Stimulated activated CD8-positive, alpha-beta memory T cell treated with anti-CD3 and anti-CD28 coated beads, Interleukin-12 subunit alpha, Interleukin-12 subunit beta, amount 100 ng/mL, for 4 hours (primary cell): ENCODE measurements at places on chromosomes 3 and 15.

DNA sequence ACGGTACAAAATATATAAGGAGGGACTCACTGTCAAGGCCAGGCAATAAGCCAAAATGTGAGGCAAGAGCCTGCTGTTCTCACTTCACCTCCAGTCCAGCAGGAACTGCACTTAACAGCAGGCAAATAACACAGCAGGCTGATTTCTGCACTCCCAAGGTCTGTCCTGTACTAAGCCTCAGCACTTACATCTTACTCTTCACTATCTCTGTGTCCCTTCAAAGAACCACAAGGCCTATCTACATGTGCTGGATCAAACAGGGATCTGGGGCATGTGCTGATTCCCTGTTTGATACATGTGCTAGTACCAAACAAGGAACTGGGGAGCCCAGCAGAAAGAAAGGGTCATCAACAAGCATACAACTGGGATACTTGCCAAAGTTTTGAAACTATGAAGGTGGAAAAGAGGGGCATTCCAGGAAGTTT is 22.2 kb downstream of the UACA start:
- DNase-seq, result no peak

DNA sequence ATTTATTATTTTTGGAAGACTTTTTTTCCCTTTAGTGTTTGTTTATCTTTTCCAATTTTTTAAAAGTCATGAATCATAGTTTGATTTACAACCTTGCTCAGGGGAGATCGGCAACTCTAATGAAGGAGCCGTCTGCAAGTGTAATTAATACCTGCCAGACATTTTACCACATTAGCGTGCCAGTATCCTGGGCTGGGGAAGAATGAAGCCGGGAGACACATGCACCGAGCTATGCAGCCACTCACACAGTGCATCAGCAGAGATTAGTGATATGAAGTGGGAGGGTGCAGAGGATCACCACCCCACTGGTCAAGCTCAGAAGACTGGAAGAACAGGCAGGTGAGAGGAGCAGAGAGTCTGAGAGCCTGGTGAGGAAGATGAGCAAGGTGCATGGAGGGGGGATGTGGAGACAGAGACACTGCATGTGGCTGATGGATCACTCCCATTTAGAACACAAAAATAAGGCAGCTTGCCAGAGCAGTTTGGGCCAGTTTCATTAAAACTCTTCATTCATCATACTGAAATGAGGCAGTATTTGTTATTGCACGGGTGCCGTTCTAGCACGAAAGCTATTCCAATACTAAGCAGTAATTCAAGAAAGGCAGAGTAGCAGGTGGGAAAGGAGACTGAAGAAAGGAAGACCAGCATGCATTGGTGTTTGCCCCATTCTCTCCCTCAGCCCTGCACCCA is 821.6 kb downstream of the TUSC7 start:
- DNase-seq, result no peak

DNA sequence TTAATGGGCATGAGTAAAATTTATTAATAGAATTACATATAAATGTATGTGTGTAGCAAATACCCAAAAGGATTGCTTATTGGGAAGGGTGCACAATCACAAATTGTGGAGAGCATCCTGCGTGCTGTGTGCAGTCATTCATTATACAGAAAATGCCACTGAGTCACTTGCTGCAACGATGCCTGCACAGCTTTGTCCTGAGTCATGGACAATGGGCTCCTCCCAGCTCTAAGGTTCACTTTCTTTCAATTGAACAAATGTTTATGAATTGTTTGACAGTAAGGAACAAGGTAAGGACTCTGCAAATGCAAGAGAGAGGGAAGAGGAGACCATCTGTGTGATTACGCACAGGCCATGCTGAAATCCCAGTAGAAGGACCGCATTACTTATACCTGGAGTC is 18.7 kb downstream of the CFAP161 start:
- no peak for DNase-seq

DNA sequence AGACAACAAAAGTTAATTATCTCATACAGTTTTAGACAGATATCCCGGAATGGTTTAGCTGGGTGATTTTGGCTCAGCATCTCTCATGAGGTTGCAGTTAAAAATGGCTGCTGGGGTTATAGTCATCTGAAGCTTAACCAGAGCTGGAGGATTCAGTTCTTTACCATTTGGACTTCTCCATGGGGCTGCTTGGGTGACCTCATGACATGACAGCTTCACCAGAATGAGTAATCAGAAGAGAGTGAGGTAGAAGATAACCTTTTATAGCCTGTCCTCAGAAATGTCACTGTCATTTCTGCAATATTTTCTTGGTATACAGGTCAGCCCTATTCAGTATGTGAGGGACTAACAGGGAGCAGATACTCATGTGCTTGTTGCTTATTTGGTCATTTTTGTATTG is 30.9 kb downstream of the TFG start:
- no peak for DNase-seq

DNA sequence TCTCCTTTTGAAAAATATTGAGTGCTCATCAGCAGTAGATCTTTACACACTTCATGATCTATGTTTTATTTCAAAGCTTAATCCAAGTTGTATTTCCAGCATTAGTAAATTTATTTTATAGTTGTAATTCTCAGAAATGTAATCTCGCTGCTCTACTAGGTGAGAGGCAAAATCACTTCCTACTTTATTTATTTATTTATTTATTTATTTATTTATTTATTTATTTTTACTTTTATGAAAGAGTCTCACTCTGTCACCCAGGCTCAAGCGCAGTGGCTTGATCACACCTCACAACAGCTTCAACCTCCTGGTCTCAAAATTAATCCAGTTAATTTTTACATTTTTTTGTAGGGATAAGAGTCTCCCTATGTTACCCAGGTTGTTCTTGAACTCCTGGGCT is 127.9 kb downstream of the CHL1 start:
- no peak for DNase-seq

DNA sequence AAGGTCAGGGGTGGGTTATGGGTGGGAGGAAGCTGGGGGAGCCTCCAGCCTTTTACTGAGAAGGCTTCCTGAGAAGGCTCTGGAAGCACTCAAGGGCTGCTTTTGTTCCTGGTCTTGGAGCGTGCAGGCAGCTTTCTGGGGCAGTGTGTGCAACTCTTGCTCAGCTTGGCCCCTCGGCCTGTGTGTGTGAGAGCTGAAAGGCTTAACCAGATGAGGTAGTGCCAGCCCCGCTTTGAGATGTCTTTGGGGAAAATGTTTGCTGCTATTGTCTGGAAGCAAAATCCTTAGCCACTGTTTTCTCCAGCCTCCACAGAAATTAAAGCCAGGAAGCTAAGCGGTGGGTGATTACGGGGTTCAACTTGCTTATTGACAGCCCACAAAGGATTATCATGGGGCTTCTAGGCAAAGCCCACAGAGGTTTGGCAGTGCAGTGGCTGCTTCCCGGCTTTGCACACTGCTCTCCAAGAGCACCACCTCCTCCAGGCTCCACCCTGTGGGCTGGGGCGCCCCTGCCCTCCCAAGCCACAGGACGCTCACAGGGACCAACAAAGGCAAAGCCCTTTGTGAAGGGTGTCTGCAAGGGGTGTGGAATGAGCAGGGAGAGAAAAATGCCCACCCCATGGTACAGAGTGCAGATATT is 121.7 kb upstream of the TLE3 start:
- DNase-seq, result no peak

GRCh38 chr3:130737622-130738021 is 9.0 kb downstream of the PIK3R4 start:
- DNase-seq, result no peak

- DNase-seq, result no peak
These were observed 331.1 kb downstream of the C3orf38 start for GRCh38 chr3:88480822-88481221.

GRCh38 chr15:67510597-67511190 is 10.2 kb upstream of the C15orf61 start:
- no peak for DNase-seq

DNA sequence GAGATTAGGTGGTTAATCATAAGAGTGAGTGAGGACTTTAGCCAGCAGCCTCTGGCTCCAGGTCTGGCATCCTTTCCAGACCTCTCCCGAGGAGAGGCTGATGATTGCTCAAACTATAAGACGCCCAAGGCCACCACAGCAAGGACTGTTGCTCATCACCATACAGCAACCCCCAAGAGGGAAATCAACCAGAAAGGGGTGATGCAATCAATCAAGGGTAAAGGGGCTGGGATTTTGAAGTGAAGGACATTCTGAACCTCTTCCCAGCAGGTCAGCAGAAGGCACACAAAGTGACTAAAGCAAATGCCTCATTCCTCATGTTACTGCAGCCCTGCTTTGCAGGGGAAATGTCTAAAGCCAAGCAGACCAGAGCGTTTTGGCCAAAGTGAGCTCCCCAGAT is 247.3 kb upstream of the IGF1R start:
- DNase-seq, result no peak

DNA sequence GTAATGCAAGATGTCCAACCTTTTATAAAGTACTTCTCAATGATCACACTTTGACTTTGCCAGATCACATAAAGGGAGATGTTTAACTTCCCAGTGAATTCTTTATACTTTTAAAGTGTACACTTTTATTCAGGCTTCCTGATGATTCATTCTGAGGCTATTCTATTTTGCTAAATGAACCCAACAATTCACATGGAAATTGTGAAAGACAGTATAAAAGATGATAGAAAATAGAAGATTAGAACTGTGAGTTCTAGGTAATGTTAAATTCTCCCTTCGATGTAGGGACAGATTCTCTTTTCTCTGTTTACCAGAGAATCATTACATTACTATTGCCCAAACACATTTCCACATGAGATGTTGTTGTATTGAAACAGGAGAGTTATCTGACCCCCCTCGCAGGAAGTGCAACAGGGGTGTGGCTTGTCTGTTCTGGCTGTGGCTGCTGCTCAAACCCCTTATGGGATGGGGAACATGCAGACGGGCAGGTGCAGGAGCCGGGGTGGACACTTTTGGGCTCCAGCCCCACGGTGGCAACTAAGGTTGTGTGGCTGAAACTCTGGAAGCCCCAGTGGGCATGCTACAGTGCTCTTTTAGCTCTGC is 131.3 kb upstream of the LRTM1 start:
- DNase-seq, result no peak

DNA sequence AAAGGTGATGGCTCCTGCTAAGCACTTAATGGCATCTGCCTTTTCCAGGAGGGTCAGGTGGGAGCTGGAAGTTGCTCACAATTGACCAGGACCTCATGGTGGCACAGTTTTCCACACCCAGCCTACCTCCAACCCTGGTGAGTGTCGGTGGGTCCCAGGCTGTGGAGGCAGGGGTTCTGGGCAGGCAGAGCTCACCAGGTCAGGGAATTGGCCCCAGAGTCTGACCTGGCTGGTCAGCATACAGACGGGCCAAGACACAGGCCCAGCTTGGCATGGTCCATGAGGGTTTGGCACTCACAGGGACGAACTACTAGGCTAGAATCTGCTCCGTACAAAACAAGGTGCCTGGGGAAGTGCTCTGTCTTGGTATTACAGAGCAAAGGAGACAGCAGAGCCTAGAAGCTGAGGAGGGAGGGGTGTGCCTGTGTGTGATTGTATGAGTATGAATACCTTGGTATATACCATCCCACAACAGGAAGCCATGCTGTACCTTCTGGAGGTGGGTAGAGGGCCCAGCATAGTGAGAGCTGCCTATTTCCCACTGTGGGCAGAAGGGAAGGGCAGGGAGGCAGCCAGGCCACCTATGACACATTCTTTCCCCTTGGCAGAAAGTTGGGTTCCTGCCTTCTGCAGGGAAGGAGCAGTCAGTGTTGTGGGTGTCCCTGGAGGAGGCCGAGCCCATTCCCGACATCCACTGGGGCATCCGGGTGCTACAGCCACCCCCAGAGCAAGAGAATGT is 6.5 kb downstream of the APEH start:
- DNase-seq, result no peak

- DNase-seq, result no peak
These were observed 18.1 kb downstream of the MAPKAPK3 start for GRCh38 chr3:50635066-50635465.

GRCh38 chr3:143775459-143775858 is 72.8 kb downstream of the SLC9A9 start:
- DNase-seq, result no peak

DNA sequence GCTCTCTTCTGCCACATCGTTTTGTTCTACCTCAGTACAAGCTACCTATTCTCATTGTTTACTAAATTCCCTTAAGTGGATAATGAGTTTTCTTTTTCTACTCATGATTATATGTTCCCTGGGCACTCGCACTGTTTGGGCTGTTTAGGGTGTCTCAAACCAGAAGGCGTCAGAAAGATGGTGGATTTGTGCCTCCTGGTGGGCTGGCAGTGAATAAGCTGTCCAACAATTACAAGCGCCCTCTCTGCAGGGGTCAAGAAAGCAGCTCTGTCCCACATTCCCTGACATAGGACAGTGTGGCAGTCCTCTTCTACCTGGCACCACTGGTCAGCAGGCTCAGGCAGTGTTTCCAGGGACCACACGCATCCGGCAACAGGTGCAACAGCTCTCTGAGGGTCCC is 173.4 kb upstream of the PPP2R3A start:
- no peak for DNase-seq

GRCh38 chr3:179450901-179451264 is 387 bp downstream of the GNB4 start:
- DNase-seq, result no peak

GRCh38 chr3:1578124-1578806 is 485.4 kb downstream of the CNTN6 start:
- DNase-seq, result no peak

- no peak for DNase-seq
These were observed 1700.3 kb downstream of the OTOL1 start for GRCh38 chr3:163196815-163197374.

- no peak for DNase-seq
These were observed 4.6 kb downstream of the CFAP100 start for GRCh38 chr3:126399351-126399735.

GRCh38 chr3:71887256-71887655 is 102.3 kb upstream of the PROK2 start:
- DNase-seq, result no peak

GRCh38 chr15:84599906-84600305 is 903 bp upstream of the ZSCAN2 start:
- no peak for DNase-seq

GRCh38 chr3:127762077-127762786 is 60.1 kb downstream of the MGLL start:
- no peak for DNase-seq

GRCh38 chr3:32755761-32756160 is 62.0 kb upstream of the TRIM71 start:
- DNase-seq, result no peak

- DNase-seq, result no peak
These were observed 16.5 kb upstream of the REC114 start for GRCh38 chr15:73426323-73426994.

DNA sequence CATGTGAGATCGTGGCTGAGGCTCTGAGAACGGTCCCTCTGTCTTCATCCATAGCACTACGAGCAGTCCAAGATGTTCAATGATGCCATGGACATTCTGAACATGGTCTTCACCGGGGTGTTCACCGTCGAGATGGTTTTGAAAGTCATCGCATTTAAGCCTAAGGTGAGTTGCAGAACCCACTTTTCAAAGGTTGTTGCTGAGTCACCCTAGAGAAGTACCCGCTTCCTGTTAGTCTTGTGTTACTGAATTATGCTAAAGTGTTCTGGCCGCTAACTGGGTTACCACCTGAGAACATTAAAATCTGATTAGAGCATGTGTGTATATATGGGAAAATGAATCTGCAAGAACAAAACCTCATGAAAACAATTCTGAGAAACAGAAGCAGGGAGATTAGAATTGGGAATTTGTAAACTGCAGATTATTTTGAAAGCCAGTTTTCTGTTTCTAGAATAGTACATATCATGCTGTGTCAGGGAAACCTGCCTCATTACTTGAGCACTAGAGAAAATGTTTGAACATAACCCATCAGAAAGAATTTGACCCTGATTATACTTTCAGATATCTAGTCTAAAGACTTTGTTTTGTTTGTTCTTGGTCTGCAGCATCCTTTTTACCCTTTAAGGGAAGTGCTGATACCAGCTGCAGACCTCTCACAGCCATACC is 92.6 kb downstream of the CHDH start:
- DNase-seq, result no peak

GRCh38 chr15:101813803-101814534 is 2.0 kb downstream of the OR4F15 start:
- DNase-seq, result no peak
